H1 (cell line): ENCODE measurements at places on chromosomes 1 and 21.

GRCh38 chr1:47558601-47559593 lies 121.1 kb downstream of the FOXD2 start:
- H3K4me3 ChIP-seq: no peak overlapping the region
- no peaks in the 10 kb centered on the region for H3K4me1 ChIP-seq

GRCh38 chr1:112743174-112744008 lies 28.3 kb upstream of the PPM1J start:
- peak overlapping the region; percentile 39 for H3K4me3 ChIP-seq
- H3K27ac ChIP-seq: no peak overlapping the region
- H3K27me3 ChIP-seq: peaks cover 22% of the 10 kb centered on the region
- peaks cover 5% of the 10 kb centered on the region; the same call in 1 of the 2 replicates for H3K4me1 ChIP-seq
- no peaks in the 10 kb centered on the region for H3K36me3 ChIP-seq
- no peak for DNase-seq

DNA sequence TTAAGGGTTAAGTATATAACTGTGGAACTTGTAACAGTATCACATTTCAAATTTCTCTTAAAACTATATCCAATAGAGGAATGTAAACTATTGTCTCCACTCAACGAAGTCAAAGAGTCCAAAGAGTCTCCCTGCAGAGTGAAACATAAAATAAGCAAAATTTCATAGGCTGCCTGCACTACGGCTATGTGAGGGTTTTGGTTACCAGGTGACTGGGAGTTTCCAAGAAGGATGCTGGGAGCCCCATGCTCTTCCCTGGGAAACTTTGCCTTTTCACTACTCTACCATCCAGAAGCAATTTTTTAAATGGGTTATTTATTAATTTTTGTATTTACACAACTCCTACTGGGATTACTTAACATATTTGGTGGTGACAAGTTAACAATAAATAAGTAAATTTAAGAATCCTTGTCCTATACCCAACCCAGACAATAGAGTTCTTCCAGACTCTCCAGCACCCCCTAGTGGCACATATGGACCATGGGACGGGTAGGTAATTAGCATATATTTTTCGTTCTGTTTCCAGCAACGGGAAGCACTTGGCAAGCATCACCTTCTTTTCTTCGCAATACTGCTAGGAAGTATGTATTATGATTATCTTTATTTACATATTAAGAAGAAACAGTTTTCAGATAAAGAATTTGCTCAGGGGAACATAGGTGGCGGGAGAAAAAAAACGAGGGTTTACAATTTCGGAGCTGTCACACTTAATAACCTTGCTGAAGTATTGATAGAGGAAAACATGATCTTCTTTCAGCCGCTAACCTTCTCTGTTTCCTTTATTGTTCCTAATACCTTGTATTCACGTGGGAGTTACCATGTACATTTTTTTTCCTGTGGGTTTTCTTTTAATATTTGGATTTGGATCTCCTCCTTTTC lies 3.5 kb downstream of the FMO2 start:
- no peaks in the 10 kb centered on the region for H3K27me3 ChIP-seq
- H3K36me3 ChIP-seq: no peaks in the 10 kb centered on the region
- no peak for DNase-seq
- H3K4me3 ChIP-seq: no peak overlapping the region
- H3K4me1 ChIP-seq: no peaks in the 10 kb centered on the region; the same call in 1 of the 2 replicates

GRCh38 chr1:208059409-208060001 lies 148.6 kb upstream of the CD34 start:
- H3K4me3 ChIP-seq: no peak overlapping the region
- no peak overlapping the region for H3K27ac ChIP-seq
- H3K4me1 ChIP-seq: peaks cover 4% of the 10 kb centered on the region
- H3K36me3 ChIP-seq: no peaks in the 10 kb centered on the region

- no peak for DNase-seq
- peaks cover 1% of the 10 kb centered on the region for H3K27me3 ChIP-seq
- H3K4me3 ChIP-seq: no peak overlapping the region
- H3K36me3 ChIP-seq: no peaks in the 10 kb centered on the region
- H3K4me1 ChIP-seq: peaks cover 17% of the 10 kb centered on the region
- H3K27ac ChIP-seq: no peak overlapping the region
These were observed 43.2 kb downstream of the OLIG1 start for GRCh38 chr21:33113131-33113530.

- no peaks in the 10 kb centered on the region for H3K27me3 ChIP-seq
- no peaks in the 10 kb centered on the region for H3K4me1 ChIP-seq
- no peaks in the 10 kb centered on the region; the same call in 1 of the 2 replicates for H3K36me3 ChIP-seq
These were observed 190.5 kb downstream of the GABPA start for GRCh38 chr21:25925064-25925800.

GRCh38 chr1:204940591-204940990 lies 69.9 kb downstream of the NFASC start:
- no peaks in the 10 kb centered on the region for H3K4me1 ChIP-seq
- H3K36me3 ChIP-seq: no peaks in the 10 kb centered on the region
- no peak for DNase-seq

DNA sequence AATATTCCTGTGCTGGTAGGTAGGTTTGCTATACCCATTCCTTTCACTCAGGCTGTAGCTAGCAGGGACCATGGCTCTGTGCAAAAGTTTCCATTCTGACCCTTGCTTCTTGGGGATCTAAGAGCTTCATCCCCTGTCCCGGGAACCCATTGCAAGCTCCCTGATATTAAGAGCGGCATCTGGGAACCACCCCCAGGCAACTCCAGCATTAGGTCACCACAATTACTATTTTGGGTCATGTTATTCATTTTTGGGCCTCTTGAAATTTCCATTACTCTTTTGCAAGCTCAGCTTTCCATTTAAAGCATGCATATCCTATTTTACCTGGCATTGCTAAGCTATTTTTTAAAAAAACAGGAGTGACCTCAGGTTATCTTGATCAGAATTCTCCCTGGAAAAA lies 22.1 kb upstream of the ACTRT2 start:
- H3K27me3 ChIP-seq: no peaks in the 10 kb centered on the region
- H3K27ac ChIP-seq: no peak overlapping the region
- H3K36me3 ChIP-seq: no peaks in the 10 kb centered on the region

DNA sequence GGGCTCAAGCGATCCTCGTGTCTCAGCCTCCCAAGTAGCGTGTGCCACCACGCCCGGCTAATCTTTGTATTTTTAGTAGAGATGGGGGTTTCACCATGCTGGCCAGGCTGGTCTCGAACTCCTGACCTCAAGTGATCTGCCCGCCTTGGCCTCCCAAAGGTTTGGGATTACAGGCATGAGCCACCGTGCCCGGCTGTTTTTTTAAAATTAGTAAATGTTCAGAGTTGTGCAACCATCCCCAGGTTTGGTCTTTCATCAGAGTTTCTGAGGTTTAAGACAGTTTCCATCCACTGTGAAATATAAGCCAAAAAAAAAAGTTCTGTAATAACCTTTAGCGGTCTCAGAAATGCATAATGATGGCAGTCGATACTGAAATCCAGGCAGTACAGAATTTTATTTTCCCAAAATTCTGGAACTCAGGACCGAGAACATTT lies 550 bp upstream of the SYT11 start:
- H3K27me3 ChIP-seq: no peaks in the 10 kb centered on the region
- DNase-seq: no peak
- no peak overlapping the region for H3K27ac ChIP-seq
- peak overlapping the region; percentile 24 for H3K4me3 ChIP-seq
- H3K36me3 ChIP-seq: no peaks in the 10 kb centered on the region; the same call in 1 of the 2 replicates
- H3K4me1 ChIP-seq: no peaks in the 10 kb centered on the region

- H3K27ac ChIP-seq: no peak overlapping the region
- DNase-seq: no peak
- no peaks in the 10 kb centered on the region for H3K36me3 ChIP-seq
- peaks cover 12% of the 10 kb centered on the region; the same call in 1 of the 2 replicates for H3K27me3 ChIP-seq
- no peaks in the 10 kb centered on the region for H3K4me1 ChIP-seq
- no peak overlapping the region for H3K4me3 ChIP-seq
These were observed 19.9 kb upstream of the ZNF678 start for GRCh38 chr1:227543283-227544066.

DNA sequence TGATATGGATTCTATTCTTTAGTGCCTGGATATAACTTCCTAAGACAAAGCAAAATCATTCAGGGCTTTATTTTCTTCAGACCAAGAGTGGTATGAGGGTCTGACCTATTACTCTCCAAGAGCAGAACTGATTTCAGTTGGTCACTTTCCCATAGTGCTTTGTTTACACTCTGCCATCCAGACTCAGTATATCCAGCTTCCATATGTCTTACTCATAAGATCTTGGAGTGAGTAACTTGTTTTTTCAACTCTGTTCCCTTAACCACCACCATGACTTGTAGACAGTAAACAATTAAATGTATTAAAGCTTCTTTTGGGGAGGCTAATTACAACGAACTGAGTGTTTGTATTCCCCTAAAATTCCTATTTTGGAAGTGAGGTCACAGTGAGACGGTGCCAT lies 83.4 kb downstream of the USP24 start:
- no peak for DNase-seq
- H3K36me3 ChIP-seq: peaks cover 18% of the 10 kb centered on the region
- H3K4me3 ChIP-seq: no peak overlapping the region
- H3K27me3 ChIP-seq: no peaks in the 10 kb centered on the region

GRCh38 chr1:28338897-28339296 lies 10.1 kb downstream of the MED18 start:
- peaks cover 17% of the 10 kb centered on the region for H3K36me3 ChIP-seq
- no peak overlapping the region for H3K4me3 ChIP-seq
- no peak overlapping the region for H3K27ac ChIP-seq
- no peak for DNase-seq
- H3K27me3 ChIP-seq: no peaks in the 10 kb centered on the region
